WERI-Rb-1 (cell line): ENCODE measurements at places on chromosomes 2 and 18.

DNA sequence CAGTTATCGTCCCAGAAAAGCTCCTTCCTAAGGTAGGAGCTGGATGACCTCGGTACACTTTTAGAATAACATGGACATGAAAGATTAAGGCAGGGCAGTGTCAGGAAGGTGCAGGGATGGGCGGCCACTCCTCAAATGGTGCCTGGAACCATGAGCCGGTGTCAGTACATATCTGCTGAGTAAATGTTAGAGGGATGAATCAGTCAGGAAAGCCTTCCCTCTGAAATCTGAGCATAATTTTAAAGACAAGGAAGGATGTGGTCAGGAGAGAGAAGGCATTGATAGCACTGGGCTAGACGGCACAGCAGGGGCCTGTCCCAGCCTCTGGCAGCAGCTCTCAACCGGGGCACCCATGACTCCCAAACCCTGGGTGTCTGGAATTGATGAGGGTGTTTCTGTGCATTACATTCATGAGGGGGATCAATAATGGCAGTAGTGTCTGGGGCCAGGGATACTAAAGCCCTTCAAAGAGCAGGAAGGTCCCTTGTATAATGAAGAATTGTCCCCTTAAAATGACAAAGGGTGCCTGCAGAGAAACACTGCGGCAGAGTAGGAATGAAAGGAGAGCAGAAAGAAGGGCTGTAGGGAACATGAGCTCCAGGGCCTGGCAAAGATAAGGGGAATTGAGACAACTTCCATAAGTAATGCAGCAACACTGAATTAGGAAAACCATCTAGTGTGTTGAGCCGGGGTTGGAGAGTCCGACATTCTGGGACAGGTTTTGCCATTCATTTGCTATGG is 162.3 kb upstream of the REV1 start:
- no peak for DNase-seq

GRCh38 chr2:11408959-11409571 is 56.9 kb downstream of the E2F6 start:
- no peak for DNase-seq

DNA sequence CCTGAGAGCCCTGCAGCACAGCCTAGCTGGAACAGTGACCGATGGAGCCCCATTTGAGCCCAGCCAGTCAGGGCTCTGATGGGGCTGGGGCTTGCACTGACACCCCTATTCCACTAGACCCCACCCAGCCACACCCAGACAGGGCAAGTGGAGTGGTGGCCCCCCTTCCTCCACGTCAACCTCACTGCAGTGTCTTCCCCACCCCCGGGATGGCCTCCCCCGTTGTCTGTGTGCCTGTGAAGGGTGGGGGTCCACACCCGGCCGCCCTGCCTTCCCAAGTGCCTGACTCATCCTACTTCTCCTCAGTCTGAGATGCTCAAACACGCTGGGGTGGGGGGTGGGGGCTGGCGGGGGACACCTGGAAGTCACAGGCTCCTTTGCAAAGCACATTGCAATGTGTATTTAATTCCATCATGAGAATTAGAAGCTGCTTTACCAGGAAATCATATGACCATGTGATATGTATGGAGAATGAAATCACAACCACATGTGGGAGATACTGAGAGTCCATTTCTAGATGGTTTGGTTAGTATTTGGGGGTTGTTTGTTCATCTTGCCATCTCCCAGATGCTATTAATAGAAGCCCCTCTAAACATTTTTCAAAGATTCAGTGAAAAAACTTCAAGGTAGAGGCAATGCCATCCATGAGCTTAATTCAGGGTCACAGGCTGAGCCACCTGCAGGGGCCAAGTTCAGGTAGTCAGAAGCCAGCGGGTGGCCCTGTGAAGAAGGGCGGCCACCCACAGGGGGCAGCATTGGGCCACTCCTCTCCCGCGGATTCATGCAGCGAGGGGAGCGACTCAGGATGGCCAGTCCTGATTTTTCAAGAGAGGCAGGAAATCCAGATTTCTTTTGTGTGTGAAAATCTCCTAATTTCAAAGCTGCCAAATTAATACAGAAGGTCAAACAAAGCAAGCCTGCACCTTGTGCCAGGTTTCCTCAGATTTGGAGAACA is 22.7 kb upstream of the GMPPA start:
- peak; percentile 82 for DNase-seq

DNA sequence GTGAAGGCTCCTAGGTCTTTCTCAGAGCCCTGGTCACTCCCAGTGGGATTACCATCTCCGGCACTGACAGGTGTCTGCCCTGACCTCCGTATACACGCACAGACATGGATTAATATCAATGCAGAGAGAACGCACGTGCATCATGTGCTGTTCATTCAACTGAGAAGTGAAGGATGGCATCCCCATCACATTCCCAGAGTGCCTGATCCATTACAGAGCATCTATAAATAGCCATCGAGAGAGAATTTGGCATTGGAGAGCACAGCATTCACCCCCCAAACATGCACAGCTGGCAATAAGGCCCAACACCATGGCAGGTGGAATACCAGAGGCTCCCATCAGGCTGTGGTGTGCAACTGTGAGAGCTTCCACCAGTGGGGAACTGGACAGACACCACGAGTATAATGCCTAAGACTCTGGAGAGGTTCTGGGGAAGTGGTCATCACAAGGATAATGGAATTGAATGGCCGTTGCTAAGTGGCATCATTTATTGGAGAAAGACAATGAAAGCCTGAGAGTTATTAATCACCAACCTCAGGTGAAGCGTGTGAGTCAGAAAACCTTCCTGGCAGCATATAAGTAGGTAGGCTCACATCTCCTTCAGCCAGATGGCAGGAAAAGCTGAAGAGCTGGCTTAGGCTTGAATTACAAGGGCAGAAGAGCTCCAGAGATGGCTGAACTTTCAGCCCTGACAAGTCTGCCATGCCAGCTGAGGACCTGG is 244.5 kb upstream of the ID2 start:
- DNase-seq = no peak

DNA sequence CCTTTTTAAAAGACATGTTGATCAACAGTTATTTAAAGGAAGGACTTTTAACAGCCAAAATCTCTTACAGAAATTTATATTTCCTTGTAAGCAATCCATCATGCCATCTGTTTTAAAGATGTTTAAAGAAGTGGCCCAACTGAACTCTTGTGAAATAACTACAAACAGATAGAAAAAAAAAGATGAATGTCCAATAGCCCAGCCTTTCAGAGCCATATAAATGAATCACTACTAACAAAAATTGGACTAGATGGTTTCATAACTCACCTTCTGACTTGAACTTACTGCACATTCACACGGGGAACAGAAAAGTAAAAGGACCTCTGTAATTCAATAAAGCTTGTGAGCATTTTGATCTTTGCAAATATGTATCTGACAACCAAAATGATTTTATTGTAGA is 319.0 kb upstream of the CHAC2 start:
- DNase-seq = no peak

DNA sequence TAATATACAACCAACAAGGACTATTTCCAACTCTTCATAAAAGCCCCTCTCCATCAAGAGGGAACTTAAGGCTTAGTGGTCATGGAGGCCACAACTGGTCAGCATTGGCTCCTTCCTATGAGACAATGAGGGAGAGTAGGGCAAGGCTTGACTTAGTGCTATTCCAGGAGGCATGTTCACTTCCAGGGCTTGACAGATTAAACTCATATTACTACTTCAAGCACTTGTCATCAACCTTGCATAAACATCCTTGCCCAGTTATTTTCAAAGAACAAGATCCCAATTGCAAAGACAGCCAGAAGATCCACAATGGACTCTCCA is 133.4 kb downstream of the FTCDNL1 start:
- no peak for DNase-seq

DNA sequence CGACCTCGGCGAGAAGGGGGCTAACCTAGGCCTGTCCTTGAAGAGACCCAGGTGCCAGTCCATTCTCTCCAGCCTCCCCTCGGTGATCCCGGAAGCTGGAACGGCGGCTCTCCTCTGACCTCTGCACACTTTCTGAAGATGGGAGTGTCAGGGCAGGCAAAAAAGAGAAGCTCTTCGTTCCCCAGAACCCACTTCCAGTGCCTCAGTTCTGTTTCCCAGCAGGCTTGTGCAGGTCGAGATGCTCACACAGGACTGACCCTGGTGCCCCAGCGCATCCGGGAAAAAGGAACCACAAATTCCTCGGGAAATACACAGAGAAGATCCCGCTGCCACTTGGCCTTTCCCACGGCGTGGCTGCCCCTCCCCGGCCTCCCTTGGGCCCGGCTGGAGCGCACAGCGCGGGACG is 681 bp upstream of the PTPN18 start:
- no peak for DNase-seq

DNA sequence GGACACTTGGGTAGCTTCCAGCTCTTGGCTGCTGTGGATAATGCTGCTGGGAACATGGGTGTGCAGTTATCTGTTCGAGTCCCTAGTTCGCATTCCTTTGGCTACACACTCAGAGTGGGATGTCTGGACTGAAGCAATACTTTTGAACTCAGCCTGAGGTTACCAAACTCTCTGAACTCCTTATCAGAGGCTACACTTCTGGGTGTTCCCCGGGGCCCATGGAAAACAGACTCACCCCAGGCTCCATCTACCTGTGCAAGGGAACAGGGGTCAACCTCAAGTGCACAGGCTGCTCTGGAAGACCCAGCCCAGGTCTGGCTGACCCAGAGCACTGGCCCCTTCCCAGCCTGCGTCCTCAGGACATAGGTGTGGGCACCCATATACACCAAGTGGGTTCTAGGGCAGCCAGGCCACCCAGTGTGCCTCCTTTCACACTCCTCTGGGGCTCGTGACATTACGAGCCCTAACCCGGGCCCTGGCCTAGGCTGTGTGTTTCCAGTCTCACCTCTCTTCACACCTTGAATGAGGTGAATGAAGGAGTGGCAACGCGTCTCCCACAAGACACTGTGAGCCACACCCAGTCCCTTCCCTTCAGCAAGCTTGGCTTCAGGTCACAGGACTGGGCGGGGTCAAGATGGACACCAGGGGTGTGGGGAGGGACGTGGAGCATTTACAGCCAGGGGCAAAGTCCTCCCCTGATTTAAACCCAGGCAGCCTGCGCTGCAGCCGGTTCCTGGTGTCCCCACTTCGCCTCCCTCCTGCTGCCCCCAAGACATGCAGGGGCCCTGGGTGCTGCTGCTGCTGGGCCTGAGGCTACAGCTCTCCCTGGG is at the start of gene ALPI:
ALPI (plus strand) TSS at position 728 of the 830 bp plus-strand sequence; CDS start at position 775, 47 bp downstream.
- DNase-seq = peak; percentile 5

DNA sequence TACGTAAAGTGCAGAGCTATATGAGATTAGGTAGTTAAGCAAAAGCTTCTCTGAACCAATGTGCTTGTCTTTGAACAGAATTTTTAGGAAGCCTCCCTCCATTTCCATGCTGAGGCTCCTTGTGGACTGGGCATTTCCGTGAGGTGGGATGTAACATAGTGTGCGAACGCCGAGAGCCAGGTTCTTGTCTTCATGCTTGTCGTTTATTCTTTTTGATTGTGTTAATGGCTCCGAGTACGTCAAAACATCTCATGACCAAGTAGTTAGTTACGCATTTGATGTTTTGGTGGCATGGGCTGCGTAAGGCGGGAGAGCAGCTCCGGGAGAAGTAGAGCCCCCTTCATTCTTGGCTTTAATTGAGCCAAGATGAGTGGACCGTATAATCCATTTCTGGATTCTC is 32.9 kb downstream of the DGKD start:
- no peak for DNase-seq

- DNase-seq = no peak
These were observed 19.4 kb downstream of the PPP1R1C start for GRCh38 chr2:182004945-182005520.

DNA sequence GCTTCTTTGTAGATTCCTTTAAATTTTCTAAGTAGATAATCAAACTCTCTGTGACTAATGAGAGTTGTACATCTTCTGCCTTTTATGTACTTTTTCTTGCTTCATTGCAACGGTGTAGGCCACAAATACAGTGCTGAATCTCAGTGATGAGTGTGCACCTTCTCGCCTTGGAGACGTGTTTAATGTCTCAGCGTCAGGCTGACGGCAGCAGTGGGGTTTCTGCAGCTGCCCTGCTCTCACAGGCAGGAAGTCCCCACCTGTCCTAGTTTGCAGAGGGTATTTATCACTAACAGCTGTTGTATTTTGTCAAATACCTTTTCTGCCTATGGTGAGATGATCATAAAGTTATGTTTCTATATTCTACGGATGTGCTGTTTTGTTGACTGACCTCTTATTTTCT is 13.3 kb downstream of the AGXT start:
- no peak for DNase-seq

- DNase-seq = no peak
These were observed 39.5 kb upstream of the SLC14A1 start for GRCh38 chr18:45684341-45685115.

DNA sequence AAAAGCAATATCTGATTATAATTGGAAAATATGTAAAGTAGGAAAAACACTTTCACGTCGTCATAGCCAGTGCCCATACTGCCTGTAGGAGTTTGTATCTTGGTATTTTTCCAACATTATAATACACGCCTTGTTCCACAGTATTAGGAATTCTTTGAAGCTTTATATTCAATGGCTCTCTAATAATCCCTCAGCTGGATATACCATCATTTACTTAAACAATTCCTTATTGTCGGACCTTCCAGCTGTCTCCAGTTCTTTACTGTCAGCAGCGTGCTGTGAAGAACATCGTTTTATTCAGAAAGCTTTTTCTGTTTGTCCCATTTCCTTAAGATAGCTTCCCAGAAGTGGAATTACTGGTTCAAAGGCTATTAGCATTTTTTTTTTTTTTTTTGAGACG is 31.7 kb downstream of the ATP6V1C2 start:
- no peak for DNase-seq

GRCh38 chr2:17520761-17521160 is 2.5 kb upstream of the RAD51AP2 start:
- DNase-seq = no peak

DNA sequence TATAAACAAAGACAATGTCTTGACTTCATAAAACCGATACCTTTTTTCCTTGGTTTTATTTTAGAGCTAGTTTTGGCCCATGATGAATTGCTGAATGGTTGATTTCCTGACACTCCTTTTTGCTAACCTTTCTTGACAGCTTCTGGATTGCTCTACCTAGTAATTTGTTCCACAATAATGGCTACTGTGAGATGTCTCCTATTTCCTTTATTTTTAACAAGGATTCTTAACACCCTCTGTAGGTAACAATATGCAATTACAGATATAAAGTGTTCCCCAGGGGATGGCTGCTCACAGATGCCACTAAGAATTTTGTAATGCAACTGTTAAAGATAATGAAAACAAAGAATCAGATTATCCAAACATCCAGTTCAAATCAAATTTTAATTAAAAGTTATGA is 100.8 kb upstream of the ATP5MC3 start:
- no peak for DNase-seq

GRCh38 chr2:199070322-199070949 is 387.3 kb downstream of the SATB2 start:
- DNase-seq = no peak

GRCh38 chr2:109489296-109489695 is 124.5 kb downstream of the SEPTIN10 start:
- DNase-seq = no peak

GRCh38 chr18:50338715-50339114 is 36.1 kb upstream of the SKA1 start:
- no peak for DNase-seq
